Right kidney (tissue), 9 donors: ENCODE measurements at places on chromosomes 6 and 20.

DNA sequence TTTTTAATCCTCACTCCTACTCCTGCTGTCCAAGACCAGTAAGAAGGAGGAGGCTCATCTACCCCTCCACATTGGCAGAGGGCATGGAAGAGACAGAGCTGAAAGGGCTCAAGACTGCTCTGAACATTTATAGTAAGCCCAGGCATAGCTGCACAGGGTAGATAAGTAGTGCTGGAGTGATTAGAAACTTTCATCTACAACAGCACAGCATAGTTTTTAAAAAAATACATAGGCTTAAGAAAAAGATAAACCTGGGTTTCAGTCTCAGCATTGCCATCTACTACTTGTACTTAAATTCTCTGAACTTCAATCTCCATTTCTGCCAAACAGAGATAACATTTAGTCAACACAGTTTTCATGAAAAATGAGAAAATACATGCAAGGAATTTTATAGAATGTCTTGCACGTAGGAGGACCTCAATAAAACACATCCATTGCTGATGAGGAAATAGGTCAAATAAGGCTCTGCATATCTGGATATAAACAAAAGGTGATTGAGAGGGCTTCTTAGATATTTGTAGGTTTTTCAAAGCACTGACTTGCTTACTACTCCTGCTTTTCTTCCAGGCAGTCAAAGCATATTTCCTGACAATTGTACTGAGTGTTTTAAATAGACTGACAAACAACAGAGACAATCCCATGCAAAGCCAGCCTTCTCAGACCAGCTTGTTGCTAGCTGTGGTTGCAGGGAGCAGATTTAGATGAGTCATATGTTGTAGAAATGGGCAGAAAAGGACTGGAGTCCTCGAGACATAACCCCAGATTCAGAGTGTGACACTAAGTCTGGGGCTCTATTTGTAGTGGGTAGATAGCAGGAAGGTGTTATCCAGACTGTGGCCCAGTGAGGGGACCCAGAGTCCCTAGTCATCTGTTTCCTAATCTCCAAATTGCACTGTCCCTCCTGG, 107.4 kb upstream of the TAB2 start:
- no peak for DNase-seq

- no peak for DNase-seq
Measured at GRCh38 chr6:38776515-38776914, 61.4 kb downstream of the DNAH8 start.

- DNase-seq, result peak; percentile 52
Measured at GRCh38 chr6:36594816-36595643, 868 bp downstream of the SRSF3 start.

- DNase-seq, result peak; percentile 56
Measured at GRCh38 chr6:143745166-143746133, 67.7 kb downstream of the PHACTR2 start.

DNA sequence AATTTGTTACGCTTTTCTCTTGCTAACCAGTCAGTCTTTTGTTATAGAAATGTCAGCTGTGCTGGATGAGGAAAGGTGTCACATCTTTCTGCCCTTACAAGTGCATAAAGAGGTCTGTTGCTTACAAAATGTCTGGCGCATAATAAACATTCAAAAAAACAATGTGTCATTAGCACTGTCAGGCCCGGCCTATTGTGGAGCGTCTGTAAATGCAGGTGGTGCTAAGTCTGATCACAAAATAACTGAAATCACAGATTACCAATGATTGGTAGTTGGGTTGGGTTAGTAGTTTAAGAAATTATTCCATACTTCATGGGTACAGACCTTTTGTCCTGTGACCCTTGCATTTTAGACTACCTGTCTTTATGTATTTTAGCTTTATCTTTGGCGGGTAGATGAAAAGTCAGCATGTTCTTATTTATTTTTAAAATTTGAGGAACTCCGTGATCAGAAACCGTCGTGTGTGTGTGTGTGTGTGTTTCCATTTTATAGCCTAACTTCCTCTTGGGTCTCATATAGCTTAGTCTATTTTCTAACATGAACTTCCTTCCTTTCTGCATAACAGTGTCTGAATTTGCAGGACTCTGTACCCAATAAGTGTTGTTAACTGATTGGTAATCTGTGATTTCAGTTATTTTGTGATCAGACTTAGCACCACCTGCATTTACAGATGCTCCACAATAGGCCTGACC, 88.1 kb upstream of the IFNGR1 start:
- DNase-seq, result no peak
